ENCODE measurements at places on chromosomes 4 and X.

GRCh38 chr4:78610546-78611214 lies 59.1 kb downstream of the ANXA3 start:
- no peak for DNase-seq

GRCh38 chr4:169582706-169583105 lies 29.7 kb downstream of the NEK1 start:
- no peak for DNase-seq

- no peak for DNase-seq
Measured at GRCh38 chrX:46341767-46342322, 203.4 kb downstream of the ZNF674 start.

- no peak for DNase-seq
Measured at GRCh38 chr4:3237266-3237665, 11.7 kb upstream of the MSANTD1 start.

DNA sequence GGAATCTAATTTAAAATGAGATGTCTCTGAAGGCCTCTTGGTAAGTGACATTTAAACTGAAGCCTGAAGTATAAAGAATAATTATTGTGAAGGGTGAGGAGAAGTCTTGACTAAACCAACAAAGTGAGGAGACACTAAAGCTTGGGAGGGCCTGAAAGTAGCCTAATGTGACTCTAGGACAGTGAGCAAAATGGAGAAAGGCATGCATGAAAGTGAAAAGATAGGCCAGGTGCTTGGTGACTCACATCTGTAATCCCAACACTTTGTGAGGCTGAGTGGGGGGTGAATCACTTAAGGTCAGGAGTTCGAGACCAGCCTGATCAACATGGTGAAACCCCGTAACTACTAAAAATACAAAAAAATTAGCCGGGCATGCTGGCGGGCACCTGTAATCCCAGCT lies 46.9 kb upstream of the SMARCAD1 start:
- no peak for DNase-seq

- DNase-seq = no peak
Measured at GRCh38 chr4:76996445-76996844, 46.9 kb downstream of the SEPTIN11 start.
